ENCODE measurements at places on chromosomes 7 and 10.

DNA sequence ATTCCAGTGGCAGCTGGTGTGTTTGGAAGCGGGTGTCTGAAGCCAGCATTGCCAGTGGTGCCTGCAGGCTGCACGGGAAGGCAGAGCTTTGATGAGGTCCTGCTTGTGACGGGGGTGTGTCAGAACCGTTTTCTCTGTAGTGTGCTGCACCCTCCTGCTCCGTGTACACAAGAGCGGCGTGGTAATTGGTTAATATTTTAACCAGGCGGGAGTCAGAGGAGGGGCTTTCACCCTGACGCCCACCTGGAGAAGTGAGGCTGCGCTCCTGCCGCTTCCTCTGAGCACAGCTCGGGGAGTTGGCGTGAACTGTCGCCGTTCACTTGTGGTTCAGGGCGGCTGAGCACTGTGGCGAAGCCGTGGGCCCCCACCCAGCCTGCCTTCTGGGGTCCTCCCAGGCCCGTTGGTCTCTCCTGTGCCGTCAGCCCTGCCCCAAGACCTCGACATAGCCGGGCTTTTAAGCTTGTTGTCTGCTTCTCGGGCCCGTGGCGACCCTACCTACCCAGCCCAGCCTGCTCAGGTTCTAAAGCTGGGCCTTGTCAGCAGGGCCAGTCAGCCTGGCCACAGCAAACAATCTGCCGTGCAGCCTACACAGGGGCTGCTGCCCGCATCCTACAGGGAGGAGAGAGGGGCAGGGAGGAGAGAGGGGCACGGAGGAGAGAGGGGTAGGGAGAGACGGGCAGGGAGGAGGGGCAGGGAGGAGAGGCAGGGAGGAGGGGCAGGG lies 11.6 kb downstream of the NKX6-2 start:
- DNase-seq, result no peak

DNA sequence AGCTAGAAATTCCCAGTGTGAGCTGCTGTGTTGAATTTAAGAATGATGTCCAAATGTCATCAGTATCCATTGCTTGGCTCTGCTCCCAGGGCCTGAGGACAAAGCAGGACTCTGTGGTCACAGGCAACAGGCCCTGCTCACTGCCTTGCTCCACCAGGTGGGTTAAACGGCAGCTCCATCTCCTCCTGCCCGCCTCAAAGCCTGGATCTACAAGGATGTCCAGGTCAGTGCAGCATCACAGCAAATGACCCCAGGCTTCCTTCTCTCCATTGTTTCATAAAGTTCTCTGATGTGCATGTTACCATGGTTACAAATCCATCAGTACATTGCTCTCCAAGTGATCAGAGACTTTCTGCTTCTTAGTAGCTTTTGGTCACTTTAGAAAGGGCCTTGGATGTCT lies 322.0 kb upstream of the ZNF32 start:
- DNase-seq, result no peak

- no peak for DNase-seq
These were observed 19.0 kb downstream of the AGR2 start for GRCh38 chr7:16785846-16786245.

- no peak for DNase-seq
These were observed 57.7 kb upstream of the RHOBTB1 start for GRCh38 chr10:61001731-61002122.

DNA sequence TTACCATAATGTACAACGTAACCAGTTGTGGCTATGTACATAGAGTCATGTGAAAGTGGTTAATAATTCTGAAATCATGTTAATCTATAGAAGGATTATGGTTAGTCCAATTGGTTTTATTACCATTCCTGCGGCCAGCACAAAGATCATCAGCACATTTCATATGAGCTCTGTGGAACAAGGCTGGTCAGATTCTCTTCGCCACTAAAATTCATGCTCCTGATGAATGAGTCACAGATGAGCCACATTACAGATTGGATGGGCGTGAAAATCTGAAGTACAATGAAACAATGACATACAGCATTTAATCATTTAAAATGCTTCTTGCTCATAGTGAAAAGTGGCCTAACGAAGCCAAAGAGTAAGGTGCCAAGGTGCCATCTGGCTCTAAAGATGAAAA lies 716.2 kb upstream of the PHF14 start:
- DNase-seq, result no peak

DNA sequence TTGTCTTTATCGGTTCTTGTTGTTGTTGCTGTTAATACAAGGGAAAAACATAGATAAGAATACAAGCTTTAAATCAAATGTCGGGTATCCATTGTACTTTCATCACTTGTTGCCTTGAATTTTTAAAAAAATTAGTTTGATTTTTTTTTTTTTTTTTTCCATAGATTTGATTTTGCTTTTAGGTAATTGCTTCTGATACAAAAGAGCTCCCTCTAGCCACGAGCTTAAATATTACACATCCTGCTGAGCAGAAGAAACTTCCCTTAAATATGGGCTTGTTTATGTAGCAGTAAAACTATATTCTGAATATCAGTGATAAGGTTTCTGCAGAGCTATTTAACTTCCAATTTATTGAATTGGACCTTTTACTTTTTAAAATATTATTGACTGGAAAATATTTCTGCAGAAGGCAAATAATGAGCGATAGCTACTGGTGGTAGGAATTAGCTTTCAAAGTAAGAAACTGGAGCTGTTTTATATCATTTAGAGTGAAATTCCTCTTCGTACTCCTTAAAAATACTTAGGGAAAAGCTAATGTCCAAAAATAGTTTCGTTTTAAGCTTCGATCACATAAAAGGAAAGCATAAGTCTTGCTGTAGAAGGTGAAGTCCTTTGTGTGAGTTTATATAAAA lies 216.9 kb downstream of the POLR1F start:
- peak; percentile 28 for DNase-seq

DNA sequence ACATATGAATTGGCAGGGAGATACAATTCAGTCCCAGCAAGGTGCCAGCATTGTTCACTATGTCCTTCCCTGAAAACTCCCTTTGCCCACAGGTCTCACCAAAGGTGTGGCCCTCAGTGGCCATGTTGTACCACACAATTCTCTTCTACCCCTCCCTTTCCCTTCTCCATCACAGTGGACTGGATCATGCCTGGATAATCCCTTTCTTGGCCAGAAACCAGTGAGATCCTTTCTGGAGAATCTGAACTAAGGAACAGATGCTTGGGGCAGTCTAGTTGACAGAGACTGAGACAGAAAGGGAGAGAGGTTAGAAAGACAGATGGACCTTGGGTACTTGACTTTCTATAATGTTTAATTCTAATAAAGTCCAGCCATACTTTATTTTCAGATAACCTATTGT lies 9.5 kb downstream of the NMT2 start:
- no peak for DNase-seq

- no peak for DNase-seq
These were observed 149.4 kb upstream of the FERD3L start for GRCh38 chr7:19294619-19295018.

DNA sequence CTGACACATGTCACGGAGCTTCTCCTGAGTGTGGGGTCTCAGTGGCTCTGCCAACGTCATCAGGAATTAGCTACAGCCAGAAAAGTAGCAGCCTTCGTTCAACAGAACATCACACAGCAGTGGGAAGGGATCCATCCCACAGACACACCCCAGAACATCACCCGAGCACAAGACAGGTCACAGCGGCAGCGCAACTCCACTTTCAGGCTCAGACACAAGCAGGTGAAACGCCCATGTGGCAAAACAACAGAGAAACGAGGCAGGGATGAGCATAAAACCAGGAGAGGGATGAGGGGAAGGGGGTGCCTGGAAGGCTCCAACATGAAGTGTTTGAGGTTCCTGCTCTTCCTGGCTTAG lies 44.8 kb downstream of the CAMK2B start:
- DNase-seq, result no peak

DNA sequence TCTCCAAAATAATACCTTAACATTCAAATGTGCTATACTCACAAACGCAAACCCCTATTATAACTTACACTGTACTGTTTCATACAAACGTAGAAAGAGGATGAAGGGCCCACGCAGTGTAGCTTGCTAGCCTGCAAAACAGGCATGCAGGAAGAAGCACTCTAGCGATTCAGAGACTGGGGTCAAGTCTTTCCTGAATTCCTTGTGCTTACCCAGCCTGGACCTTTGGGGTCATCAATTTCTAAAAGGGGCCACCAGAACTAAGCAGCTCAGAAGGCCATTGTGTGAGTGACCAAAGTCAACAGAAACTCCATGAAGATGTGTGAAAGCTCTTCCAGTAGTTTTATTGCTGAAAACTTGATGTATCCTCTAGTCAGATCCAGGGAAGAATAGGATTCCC lies 111.9 kb downstream of the SVIL start:
- DNase-seq, result no peak

DNA sequence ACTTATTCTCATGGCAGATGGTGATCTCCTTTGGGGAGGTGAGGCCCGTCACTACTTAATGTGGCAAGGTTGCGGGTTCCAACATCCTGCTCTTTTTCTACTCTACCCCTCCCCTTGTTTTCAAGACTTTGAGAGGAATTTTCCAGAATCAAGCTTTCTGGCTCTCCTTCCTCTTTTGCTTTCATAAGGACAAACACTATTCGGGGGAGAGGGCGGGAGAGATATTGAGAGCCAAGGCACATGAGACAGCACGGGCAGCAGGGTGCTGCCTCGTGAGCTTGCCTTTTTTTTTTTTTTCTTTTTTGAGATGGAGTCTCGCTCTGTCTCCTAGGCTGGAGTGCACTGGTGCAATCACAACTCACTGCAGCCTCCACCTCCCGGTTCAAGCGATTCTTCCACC lies 6.9 kb upstream of the PFKFB3 start:
- peak; percentile 91 for DNase-seq

GRCh38 chr10:129932182-129932581 lies 31.9 kb downstream of the EBF3 start:
- no peak for DNase-seq

DNA sequence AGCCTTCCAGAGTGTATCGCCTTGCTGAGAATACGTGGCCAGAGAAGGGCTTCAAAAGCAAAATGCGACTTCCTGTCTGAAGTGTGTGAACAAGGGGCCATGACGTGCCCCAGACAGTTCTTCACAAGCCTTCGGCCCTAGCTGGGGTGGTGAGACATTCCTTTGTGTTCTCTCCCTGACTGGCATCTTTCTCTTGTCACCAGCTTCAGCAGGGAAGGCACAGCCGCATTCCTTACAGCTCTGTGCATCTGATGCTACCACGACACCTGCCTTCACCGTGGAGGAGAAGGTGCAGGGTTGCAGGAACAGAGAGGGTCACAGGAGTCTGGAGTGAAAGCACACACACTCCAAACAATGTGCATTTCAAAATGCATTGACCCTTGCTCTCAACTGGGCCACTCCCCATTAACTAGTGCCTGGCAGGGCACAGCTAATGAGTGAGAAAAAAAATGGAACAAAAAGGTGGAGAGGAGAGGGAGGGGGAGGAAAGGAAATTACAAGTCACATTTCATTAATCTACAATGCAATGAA lies 93.4 kb downstream of the GPR26 start:
- DNase-seq, result no peak

DNA sequence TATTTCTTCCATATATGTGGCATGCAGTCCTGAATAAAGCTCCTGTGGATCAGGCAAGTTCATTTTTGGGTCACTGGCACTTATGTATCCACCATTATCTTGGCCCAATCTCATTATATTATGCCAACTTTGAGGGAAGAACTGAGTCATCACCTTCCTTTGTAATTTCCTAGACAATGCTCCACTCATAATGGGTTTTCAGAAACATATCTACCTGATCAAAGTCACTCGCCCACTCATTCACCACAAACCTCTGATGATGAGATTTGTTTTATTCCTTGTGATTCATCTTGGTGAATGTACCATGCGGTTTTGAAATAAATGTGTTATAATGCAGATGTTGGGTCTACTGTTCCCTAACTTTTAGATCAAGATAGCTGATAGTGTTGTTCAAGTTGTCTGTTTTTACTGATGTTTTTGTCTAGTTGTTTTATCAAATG lies 525.8 kb downstream of the KIF20B start:
- DNase-seq, result no peak

DNA sequence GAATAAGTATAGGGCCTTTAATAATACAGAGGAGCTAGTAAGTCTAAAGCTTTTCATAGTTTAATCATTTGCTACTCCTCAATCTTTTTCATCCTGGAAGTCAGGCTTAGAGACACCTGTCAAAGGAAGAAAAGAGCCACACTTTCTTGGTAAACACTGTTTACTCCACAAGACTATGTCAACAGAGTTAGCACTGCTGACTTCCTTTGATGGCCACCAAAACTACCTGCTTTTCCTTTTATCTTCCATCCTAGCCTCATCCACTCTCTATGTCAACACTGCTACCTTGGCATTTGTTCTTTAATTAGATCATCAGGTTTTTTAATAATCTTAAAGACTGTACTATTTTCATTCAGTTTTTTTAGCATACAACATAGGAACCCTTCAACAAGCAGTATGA lies 106.2 kb downstream of the ELAPOR2 start:
- DNase-seq, result no peak

DNA sequence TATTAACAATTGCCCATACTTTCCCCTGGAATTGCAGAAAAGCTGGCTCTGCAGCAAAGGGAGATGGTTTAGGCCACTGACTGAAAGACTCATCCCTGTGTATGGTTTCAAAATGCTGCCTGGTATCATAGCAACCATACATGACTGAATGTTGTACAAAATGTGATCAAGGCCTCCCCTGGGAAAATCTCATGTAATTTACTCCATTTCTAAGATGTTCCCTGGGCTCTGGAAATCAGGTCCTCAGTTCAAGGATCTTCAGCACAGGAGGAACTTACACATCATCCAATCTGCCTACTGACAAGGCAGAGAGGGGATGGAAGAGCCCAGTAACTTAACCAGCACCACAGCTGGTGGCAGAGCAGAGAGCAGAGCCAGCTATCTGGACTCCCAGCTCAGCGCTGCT lies 111.8 kb downstream of the JAZF1 start:
- DNase-seq, result no peak

DNA sequence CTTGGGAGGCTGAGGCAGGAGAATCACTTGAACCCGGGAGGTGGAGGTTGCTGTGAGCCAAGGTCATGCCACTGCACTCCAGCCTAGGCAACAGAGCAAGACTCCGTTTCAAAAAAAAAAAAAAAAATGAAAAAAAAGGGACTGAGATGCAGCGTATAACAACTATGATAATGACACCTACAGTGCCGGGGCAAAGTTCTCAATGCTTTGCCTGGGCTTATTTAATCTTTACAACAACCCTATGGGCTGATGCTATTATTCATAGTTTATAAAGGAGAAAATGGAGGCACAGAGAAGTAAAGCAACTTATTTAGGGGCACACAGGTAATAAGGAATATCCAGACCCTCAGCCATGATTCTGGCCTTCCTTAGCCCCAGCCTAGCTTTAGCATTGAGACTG lies 47.6 kb downstream of the SUGCT start:
- DNase-seq, result no peak

GRCh38 chr10:91006752-91007346 lies 86.0 kb upstream of the ANKRD1 start:
- no peak for DNase-seq

DNA sequence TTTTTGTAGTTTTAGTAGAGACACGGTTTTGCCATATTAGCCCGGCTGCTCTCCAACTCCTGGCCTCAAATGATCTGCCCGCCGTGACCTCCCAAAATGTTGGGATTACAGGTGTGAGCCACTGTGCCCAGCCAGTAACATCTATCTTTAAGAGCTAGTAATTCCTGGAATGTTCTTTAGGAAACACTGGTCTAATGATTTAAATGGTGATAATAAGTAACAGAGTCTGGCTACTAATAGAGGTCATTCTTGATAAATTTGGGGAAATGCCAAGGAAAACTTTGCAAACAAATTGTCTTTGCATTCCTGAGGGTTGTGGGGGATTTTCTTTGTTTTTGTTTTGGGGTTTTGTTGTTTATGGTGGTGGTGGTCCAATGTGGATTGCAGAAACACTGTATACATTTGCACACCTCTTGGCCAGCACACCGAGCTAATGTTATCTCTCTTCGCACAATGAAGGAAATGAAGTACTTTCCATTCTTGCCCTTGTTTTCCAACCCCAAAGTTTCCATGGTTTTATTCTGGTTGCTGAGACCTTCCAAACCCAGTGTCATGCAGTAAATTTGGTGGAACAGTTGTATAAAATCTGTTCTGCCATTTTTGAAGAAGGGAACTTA lies 51.3 kb upstream of the WIPF3 start:
- DNase-seq, result no peak

Measured in inflammatory macrophage treated with lipopolysaccharide for 4 hours (primary cell).